Epithelial cell of esophagus (primary cell): ENCODE measurements at places on chromosomes 16 and 17.

- DNase-seq: no peak
Observed at GRCh38 chr16:64390102-64390501, 731.8 kb downstream of the CDH11 start.

- no peak for DNase-seq
Observed at GRCh38 chr16:70740174-70740913, 54.5 kb upstream of the MTSS2 start.

DNA sequence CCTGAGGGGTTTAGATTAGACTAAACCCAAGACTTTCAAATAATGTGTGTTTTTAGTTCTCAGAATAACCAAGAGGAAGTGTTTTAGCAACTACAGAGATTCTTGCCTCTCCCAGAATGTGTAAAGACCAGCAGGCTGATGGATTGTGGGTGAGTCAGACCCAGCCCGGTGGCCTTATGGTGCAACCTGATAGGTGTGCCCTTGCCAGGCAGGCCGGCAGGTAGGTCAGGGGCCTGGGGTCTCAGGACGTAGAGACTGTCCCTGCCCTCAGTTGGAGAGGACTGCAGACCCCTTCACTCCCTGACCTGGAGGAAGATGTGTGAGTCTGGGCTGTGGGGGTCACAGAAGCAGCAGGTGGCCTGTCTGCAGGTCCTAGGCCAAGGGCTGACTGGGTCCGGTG, 47.2 kb upstream of the ACSF3 start:
- peak; percentile 47 for DNase-seq

DNA sequence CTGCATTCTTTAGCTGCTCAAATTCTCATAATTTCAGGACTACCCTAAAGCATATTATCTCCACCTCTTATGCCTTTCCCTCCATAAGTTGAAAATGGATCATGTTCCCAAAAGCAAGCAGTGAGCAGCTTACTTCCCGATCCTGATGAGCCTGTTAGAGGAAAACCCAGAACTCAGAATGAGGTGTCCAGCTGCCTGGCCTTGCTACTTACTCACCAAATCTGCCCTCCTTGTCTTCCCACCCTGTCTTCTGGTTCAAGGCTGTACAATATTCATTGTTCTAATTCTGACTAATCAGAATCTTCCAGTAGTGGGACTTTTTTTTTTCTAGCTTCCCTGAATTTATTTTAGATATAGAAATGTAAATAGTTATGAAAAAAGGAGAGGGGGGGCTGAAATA, 10.8 kb downstream of the LYRM1 start:
- DNase-seq: peak; percentile 88

GRCh38 chr16:57045694-57046381, 46.5 kb upstream of the CPNE2 start:
- DNase-seq: peak; percentile 48

- DNase-seq: peak; percentile 97
Observed at GRCh38 chr17:7046127-7046724, 2.3 kb upstream of the SLC16A11 start.

- DNase-seq: no peak
Observed at GRCh38 chr17:62688398-62689160, 61.1 kb downstream of the MRC2 start.

GRCh38 chr17:81807839-81808238, 3.9 kb downstream of the GCGR start:
- DNase-seq: no peak

DNA sequence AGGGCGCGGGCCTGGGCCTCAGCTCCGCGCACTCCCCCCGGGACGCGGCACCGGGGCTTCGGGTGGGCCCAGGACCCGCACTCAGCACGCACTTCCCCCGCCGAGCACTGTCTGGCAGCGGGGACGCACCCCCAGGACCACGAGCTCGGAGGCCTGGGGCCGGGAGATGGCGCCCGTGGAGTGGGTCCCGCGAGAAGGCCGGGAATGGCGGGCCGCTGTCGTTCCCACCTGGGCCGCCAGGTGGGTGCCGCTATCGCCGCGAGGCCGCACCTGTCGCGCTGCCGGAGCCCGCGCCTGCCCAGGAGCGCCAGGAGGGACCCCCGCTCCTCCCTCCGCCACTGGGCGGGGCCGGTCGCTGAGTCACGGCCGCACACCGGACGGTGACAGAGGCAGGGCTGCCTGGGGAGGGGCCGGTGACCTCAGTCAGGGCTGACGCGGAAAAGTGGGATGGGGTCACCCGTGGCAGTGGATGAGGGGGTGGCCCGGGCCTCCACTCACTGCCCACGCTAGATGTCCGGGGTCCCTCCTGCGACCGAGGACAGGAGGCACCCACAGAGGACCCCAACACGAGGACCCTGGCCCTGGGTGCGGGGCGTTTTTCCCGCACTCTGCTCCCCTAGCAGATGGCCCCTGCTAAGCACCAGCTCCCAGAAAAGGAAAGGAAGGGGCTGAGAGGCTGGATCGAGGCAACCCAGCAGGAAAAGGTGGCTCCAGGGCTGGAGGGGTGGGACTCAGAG, 6.9 kb upstream of the ACTG1 start:
- DNase-seq: peak; percentile 53

DNA sequence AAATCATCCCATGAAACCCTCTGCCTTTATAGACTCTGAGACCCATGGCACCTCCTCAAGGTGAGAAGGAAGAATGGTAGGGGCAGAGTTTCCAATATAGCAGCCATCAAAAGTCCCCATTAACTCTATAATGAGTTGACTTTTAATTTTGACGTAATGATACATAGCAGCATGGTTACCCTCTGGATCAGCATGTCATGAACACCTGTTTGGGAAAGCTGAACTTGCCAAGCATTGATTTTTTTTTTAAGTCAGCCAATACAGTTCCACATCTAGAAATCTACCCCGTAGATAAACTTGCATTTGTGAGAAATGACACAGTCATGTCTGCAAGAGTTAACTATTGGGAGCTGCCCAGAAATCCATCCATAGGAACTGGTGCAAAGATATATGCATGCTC, 191.8 kb downstream of the TMEM114 start:
- no peak for DNase-seq

DNA sequence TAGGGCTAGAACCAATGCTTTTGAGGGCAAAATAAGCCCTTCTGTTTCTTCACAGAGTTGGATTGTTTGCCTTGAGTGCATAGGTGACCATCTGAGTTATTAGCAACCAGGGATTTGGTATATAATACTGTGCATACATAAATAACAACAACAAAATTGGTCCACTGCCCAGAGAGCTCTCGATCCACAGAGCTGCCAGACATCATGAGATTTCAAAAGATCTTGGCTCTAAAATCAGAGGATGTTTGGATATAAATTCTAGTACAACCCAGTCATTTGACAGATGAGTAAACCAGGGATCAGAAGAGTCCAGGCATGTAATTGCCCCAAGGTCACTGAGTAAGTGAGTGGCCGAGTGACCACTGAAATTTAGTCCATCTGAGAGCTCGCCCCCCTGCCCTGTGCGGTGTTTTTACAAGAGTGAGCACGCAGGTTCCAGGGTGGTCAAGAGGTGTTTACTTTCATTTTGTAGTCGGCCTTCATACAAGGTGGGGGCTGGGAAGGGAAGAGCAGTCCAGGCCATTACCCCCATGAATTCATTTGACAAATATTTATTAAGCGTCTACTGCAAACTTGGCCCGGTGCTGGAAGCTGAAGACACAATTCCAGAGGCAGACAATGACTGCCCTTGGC, 1.8 kb upstream of the MT2A start:
- DNase-seq: peak; percentile 74

- DNase-seq: peak; percentile 4
Observed at GRCh38 chr17:65813306-65813705, 251.9 kb upstream of the AXIN2 start.

DNA sequence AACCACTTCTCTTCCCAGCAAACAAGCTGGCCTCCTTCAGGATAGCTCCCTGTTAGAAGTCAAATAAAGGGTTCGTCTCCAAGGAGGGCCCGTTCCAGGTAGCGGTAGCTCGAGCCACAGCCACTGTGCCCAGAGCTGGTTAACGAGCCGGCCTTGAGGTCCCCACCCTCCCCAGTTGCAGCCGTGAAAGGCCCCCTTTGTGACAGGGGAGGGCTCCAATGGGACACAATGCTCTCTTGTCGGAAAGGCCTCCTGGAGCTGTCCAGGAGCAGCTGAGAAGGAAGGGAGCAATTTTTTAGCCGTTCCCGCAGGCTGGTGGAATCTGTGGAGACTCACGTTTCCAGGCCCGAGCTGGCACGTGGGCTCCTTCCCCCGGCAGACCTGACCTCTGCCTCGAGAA, 29.9 kb upstream of the FOXF1 start:
- no peak for DNase-seq

- no peak for DNase-seq
Observed at GRCh38 chr16:2196162-2196980, at the start of gene CASKIN1. CASKIN1 (minus strand) TSS chr16:2196605; CDS start chr16:2196432, 173 bp downstream.

GRCh38 chr16:88785106-88785924, at the start of gene PIEZO1:
PIEZO1 (minus strand) TSS chr16:88785220; CDS start chr16:88784964, 256 bp downstream.
- DNase-seq: peak; percentile 68

DNA sequence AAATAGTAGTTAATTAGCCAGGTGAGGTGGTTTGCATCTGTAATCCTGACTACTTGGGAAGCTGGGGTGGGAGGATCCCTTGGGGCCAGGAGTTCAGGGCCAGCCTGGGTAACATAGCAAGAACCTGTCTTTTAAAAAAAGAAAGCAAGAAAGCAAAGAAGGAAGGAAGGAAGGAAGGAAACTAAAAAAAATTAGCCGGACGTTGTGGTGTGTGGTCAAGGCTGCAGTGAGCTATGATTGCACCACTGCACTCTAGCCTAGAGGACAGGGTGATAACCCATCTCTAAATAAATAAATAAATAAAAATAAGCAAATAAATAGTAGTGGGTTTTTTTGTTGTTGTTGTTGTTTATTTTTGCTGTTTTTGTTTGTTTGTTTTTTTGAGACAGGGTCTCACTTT, 39.3 kb upstream of the MAP2K6 start:
- DNase-seq: no peak

GRCh38 chr16:17001471-17001870, 469.3 kb downstream of the XYLT1 start:
- DNase-seq: no peak

- DNase-seq: no peak
Observed at GRCh38 chr16:84339766-84340165, 28.6 kb upstream of the ATP2C2 start.

GRCh38 chr16:83438326-83438725, 369.5 kb upstream of the HSBP1 start:
- DNase-seq: no peak

GRCh38 chr16:52366983-52367382, 180.0 kb downstream of the TOX3 start:
- no peak for DNase-seq

- DNase-seq: peak; percentile 78
Observed at GRCh38 chr16:67279296-67280089, at the start of gene PLEKHG4. PLEKHG4 (plus strand) TSS chr16:67279532; CDS start chr16:67280045, 513 bp downstream.

- peak; percentile 55 for DNase-seq
Observed at GRCh38 chr17:40686192-40686591, 17.4 kb downstream of the KRT24 start.

- DNase-seq: peak; percentile 90
Observed at GRCh38 chr16:74774223-74775139, at the start of gene FA2H. FA2H (minus strand) TSS chr16:74774820; CDS start chr16:74774755, 65 bp downstream.

DNA sequence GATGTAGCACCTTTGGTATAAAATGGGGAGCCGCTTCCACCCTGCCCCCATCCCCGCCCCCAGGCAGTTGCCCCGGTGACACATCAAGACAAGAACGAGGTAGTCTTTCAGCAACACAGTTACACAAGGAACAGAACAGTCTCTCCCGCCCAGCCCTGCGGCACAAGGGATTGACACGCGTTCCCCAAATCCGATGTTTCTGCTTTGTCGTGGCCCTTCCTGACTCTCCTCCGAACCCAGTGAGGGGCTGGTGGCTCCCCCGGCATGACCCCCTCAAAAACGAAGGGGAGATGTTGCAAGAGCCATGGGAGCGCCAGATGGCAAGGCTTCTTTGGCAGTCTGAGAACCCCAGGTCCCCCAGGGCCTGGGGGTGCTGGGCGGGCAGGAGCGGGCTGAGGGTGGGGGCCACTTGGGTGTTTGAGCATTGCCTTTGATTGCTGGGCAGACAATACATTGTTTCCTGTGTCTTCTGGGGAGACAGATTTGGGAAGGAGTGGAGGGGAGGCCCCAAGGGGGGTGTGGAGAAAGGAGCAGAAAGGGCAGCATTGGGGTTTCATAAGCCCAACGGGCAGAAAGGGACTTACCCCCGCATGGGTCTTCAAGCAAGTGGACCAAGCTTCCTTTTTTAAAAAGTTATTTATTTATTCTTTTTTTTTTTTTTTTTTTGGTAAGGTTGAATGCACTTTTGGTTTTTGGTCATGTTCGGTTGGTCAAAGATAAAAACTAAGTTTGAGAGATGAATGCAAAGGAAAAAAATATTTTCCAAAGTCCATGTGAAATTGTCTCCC, 16.6 kb downstream of the COL1A1 start:
- peak; percentile 90 for DNase-seq

- no peak for DNase-seq
Observed at GRCh38 chr16:87678618-87679017, 76.3 kb downstream of the JPH3 start.

- peak; percentile 46 for DNase-seq
Observed at GRCh38 chr17:20852239-20852989, 190.4 kb downstream of the USP22 start.

DNA sequence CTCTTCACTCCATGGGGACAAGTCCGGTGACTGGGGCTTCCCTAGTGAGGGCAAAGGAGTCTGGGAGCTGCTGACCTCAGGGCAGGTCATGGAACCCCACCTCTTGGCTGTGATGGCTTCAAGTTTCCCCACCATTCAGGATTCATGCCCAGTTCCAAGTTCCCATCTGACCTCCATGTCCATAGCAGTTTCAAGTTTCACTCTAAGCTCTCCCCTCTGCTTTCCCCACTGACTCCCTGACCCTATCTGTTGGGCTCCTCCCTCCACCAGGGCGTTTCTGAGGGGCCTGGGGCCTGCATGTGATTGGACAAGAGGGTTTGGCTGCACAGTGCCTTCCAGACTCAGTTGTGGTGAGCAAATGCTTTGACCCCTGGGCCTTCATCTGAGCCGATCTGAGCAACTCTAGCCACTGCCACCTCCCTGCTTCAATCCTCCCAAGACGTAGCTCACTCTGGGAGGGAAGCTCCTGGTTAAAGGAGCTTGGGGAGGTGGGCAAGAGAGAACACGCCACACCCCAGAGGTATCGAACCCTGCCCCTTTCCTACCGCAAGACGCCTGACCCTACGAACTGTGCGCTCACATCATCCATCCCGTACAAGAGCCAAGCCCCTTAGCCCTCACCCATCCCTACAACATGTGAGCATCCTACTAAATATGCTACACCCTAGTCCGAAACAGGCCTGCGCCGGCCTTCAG, 8.3 kb downstream of the ZNF629 start:
- DNase-seq: no peak

- DNase-seq: no peak
Observed at GRCh38 chr17:9912121-9913099, 7.3 kb upstream of the RCVRN start.

DNA sequence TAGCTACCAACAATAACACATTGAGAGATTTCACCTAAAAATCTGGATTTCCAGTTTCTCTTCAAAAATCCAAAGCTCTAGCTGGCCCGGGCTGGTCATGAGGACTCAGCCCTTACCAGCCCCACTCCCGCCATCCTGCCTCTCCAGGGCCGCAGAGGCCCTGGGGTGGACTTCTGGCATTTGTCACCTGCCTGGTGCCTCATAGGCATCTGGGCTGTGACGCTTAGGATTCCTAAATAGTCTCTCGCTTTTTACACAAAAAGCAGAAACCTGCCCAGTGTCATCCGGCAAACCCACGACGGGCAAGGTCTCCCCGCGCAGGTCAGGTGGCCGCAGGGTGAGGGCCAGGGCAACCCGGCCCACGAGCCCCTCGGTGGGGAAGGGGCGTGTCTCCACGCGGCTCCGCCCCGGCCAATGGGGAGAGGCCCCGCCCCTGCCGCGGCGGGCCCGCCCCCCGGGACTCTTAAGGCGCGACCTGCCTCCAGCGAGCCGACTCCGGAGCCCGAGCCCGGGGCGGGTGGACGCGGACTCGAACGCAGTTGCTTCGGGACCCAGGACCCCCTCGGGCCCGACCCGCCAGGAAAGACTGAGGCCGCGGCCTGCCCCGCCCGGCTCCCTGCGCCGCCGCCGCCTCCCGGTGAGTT, at the start of gene VASN:
VASN (plus strand) TSS at position 492 of the 644 bp plus-strand sequence. CDS start 9,030 bp downstream, outside the sequence.
- DNase-seq: peak; percentile 72
